ENCODE measurements at places on chromosomes 2 and 18.

GRCh38 chr2:118667348-118667747 is 180.1 kb downstream of the EN1 start:
- no peak for DNase-seq

DNA sequence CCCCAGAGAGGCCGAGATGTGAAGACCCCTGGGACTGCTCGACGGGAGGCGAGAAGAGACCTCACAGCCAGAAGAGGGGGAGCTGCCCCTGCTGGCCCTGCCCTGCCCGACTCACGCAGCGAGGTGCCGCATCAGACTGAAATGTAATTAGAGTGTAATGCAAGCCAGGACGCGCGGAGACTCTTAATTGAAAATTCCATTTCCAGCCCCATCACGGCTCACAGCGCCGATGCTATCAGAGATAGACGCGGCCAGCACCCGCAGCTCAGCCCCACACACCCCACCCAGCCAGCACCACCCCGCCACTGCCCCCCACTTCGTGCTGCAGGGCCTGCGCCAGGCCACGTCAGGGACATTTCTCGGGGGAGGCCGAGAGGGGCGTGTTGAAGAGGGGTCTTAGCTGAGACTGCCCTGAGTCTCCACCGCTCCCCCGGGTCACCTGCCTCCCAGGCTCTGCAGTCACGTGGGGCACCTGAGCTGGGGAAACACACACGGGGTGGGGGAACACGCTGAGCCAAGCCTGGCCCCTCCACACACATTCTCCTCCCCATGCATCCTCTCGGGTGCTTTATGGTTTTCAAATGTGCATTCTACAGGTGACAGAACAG is 78.1 kb downstream of the TEX51 start:
- DNase-seq: no peak

DNA sequence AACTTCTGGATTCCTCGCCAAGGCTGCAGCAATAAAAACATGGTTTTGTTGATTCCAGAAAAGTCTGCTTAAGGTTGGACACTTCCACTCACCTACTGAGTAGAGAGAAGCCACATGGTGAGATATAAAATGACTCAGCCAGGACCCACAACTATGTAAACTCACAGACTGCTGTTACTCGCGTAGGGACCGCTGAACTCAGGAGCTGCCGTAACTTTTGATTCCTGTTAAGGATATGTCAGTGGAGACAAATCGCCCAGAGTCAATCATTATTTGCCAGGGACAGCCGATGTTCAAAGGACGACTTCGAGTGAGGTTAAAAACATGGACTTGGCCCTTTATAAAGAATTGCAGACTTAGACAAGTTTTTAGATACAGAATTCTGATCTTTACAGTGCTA is 25.6 kb downstream of the CYB5A start:
- no peak for DNase-seq

GRCh38 chr2:112032689-112033465 is 22.2 kb upstream of the TMEM87B start:
- no peak for DNase-seq

DNA sequence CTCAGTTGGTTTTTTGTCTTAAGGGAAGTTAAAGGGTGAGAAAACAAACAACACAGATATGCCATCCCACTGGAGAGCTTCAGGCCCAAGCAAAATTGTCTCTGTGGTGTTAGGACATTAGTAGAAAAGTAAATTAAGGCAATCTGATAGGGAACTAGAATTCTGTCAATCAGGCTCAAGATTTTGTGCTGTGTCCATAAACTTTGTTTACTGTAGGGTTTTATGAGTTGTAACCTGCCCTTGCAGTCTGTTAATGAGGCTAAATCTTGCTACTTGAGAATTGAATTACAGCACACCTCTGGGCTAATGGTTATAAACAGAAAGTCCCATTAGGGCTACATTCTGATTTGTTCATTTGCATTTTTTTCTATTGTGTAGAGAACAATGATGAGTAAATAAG is 78.0 kb upstream of the OTX1 start:
- DNase-seq: no peak
